Cerebellum (tissue), 4 donors: ENCODE measurements at places on chromosomes 4 and X. TPM values are rescaled to one million over a fixed set of nuclear protein-coding genes. Genes with fewer than 3 reads are reported as not detected.
A peak's percentile ranks its signal among the peaks of the same experiment; 100 is the strongest.

Gene RAB28
- 23.4 TPM for total RNA-seq

- no peak for DNase-seq
Measured at GRCh38 chr4:2258091-2259035, 3.5 kb downstream of the MXD4 start.

GRCh38 chr4:101037938-101038413 is 309.4 kb downstream of the PPP3CA start:
- no peak for DNase-seq

DNA sequence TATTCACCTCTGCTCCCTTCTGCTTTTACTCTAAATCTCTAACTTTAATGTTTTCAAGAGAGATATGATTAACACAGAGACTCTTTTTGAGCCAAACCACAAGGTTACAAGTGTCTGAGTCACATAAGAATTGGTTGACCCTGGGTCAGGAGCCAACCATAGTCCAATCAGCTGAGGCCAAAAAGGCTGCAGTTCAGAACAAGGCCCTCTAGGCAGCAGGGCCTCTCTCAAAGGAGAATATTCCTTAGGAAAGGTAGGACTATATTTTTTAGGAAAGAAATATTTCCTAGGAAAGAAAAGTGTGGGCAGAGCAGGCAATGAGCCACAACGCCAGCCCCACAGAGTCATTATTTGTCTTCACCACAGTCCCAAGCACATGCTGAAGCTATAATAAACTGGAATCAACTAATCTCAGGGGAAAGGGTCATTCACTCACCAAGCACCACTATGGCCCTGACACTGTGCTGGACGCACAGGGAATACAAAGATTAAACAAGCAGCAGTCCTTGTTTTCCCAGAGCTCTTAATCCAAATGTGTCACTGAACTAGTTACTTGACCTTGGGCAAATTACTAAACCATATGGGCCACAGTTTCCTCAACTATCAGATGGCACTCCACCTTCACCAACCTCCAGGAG is 2.2 kb downstream of the ATP8A1 start:
- no peak for DNase-seq

- DNase-seq, result no peak
Measured at GRCh38 chr4:8699063-8699385, 106.5 kb downstream of the CPZ start.

DNA sequence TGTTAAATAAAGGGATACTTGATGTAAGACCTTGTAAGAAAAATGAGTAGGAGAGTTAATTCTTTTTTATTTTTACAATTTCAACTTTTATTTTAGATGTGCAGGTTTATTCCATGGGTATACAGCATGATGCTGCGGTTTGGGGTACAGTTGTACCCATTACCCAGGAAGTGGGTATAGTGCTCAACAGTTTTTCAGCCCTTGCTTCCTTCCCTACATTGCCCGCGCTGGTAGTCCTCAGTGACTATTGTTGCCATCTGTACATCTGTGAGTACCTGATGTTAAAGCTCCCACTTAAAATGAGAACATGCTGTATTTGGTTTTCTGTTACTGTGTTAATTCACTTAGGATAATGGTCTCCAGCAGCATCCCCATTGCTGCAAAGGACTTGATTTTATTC is 9.7 kb downstream of the CLCN3 start:
- DNase-seq, result no peak

Gene CSAG2
- not detected for total RNA-seq

- DNase-seq, result no peak
Measured at GRCh38 chrX:153504445-153505016, 9.8 kb downstream of the BGN start.

Gene ENAM
- not detected for total RNA-seq

Gene TIMM8A
- 7.3 TPM for total RNA-seq

GRCh38 chrX:139929876-139930275 is 3.0 kb downstream of the ATP11C start:
- no peak for DNase-seq

- peak; percentile 55 for DNase-seq
Measured at GRCh38 chrX:47232803-47233332, at the start of gene USP11. TSS of gene USP11 (plus strand) at chrX:47233009. CDS start at chrX:47233044, 35 bp downstream.

Gene TRIM60
- total RNA-seq, result not detected

DNA sequence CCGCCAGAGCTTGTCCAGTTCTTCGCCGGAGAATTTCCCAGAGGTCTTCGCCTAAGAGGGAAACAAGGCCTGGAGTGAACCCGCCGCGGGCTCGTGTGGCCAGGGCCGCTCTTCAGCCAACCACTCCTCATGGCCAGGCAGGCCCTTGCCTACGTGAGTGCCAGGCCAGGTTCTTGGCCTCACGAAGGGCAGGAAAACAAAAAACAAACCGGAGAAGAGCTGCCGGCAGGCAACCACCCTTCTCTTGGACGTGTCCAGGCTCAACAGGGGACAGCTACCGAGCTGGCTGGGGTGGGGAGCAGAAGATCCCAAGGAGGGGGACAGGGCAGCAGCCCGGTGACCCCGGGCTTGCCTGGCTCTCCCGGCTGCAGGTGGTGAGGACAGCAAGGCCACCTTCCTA is 13.3 kb downstream of the LRPAP1 start:
- no peak for DNase-seq

Gene GLRA2
- total RNA-seq, result 44.4 TPM

Gene FAM9B
- not detected for total RNA-seq

GRCh38 chr4:38523524-38524448 is 140.2 kb upstream of the KLF3 start:
- DNase-seq, result no peak

GRCh38 chr4:108355902-108356535 is 187.3 kb upstream of the LEF1 start:
- DNase-seq, result no peak

- DNase-seq, result no peak
Measured at GRCh38 chrX:13069771-13070416, 25.5 kb upstream of the FAM9C start.

GRCh38 chrX:31266203-31267076 is 194.6 kb upstream of the FTHL17 start:
- peak; percentile 61 for DNase-seq

Gene NCAPG
- total RNA-seq, result 41.3 TPM

Gene HPSE
- 1.7 TPM for total RNA-seq

- no peak for DNase-seq
Measured at GRCh38 chr4:163681208-163681821, 186.8 kb downstream of the TMA16 start.

GRCh38 chr4:48931459-48931858 is 24.9 kb upstream of the OCIAD2 start:
- no peak for DNase-seq

DNA sequence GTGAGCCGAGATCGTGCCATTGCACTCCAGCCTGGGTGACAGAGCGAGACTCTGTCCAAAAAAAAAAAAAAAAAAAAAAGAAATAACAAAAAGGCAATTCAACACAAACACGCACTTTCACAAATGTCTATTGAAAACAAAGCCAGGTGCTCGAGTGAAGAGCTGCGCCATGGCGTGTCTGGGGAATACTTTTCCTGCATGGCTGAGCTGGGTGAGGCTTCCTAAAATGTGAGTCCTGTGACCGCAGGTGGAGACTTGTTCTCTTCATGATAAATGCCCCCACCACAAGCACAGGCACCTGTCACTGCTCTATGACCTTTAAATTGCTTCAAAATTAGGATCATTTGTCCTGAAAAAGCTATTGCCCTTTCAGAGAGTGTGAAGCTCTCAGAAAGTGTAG is 4.0 kb upstream of the ABLIM2 start:
- DNase-seq, result no peak

DNA sequence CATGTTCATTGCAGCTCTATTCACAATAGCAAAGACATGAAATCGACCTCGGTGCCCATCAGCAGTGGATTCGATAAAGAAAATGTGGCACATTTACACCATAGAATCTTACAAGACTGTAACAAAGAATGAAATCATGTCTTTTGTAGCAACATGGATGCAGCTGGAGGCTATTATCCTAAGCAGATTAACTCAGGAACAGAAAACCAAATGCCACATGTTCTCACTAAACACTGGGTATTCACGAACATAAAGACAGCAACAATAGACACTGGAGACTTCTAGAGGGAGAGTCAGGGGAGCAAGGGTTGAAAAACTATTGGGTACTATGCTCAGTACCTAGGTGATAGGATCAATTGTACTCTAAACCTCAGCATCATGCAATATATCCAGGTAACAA is 180.5 kb downstream of the PPP1R2C start:
- no peak for DNase-seq

Gene DCK
- total RNA-seq, result 40.6 TPM

Gene GPRIN3
- 36.8 TPM for total RNA-seq

DNA sequence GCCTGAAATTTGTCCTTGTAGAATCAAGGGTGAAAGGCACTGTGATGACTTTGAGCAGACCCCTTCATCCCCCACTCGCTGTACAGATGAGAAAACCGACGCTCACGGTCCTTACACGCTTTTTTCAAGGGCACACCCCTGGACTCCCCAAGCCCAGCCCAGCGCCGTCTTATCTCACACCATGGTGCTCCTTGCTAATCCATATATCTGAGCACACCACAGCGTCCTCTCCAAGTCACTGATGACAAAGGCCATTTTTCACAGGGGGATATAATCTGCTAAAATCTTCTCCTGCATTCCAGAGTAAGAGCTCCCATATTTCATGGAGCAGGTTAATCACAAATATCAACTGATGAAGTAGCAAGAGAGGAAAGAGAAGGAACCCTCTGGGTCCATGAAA is 486.3 kb downstream of the BCOR start:
- DNase-seq, result no peak

DNA sequence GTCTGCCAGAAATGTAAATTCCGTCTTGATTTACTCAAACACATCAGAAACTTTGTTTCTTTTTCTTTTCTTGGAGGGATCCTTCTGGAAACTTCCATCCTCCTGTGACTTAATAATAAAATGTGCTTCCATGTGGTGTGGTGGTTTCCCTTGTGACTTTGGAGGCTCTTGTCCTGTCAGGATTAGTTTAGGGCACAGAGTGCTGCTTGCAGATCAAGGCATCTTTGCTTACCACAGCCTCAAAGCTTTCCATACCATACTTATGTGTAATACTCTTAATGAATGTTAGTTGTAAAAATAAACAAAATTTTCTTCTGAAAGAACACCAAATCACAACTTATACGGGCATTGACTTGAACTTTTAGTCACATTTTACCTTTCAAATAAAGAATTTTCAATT is 27.4 kb downstream of the GBA3 start:
- DNase-seq, result no peak

DNA sequence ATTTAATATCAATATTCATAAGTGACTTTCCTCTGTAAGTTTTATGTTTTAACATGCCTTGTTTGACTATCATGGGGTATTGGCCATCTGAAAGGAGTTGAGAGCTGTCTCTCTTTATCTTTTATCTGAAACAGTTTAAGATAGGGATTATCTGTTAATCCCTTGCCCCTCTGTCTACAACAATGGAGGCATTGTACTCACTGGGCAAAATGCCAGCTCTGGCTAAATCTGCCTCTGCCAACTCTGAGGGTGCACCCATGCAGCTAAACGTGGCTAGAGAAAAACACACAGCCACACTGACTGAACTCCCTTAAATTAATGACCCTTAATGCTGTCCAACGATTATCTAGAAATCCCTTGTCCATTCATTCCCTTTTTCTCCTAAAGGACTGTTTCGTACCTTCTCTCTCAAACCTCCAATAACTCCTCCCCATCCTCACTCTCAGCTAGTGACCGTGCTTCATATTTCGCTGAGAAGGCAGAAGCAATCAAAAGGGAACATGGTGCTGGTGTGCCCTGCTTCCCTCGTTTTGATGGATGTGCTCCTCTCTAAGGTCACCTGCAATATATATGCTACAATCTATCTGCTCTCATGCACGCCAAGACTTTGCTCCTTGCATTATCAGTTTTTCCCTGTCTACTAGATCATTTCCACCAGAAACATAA is 10.3 kb downstream of the PHKA2 start:
- DNase-seq, result no peak

Gene IL13RA2
- total RNA-seq, result 1.5 TPM

GRCh38 chr4:153684971-153685371 is 891 bp downstream of the TLR2 start:
- DNase-seq, result no peak

Gene USP17L15
- not detected for total RNA-seq

DNA sequence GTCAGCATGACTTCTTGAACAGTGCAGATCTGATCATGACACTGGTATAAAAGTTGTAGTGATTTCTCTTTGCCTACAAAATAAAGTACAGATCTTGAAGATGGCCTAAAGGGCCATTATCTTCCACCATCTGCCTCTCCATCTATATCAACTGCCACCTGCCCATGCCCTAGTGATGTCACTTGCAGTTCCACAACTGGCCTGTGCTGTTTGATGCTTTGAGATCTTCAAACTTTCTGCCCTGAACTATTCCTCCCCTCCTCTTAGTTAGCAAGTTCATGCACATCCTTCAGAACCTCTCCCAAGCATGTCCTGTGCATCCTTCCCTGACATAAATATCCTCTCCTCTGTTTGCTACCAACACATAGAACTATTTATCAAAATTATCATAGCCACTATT is 217.0 kb downstream of the SOWAHB start:
- no peak for DNase-seq

DNA sequence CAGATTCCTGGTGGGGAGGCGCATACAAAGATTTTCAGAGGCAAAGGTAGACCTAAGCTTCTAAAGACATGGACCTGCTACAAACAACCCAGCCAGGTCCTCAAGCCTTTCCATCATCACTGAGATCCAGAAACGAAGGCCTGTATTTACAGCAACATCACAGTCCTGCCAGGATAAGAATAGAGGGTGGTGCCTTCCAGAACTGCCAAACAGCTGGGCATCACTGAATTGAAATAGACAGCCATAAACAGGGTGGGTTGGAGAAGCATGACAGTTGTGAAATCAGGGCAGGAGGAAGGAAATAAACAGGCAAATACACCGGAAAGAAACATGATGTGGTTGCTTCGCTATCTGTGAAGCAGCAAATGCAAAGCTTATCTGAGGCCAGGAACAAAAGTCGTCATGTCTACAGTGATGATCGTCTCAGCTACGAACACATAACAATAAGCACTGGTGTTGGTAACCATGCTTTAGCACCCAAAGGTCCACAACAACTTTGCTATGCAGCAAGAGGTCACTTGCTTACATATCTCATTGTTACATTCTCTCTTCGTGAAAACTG is 6.7 kb upstream of the TMEM154 start:
- no peak for DNase-seq

GRCh38 chrX:50117476-50117875 is 83.3 kb downstream of the AKAP4 start:
- DNase-seq, result no peak
